ENCODE measurements at places on chromosomes 4 and X. TPM values are rescaled to one million over a fixed set of nuclear protein-coding genes. Genes with fewer than 3 reads are reported as not detected.

POU4F2 gene
- total RNA-seq: not detected

GRCh38 chr4:102439812-102440211 lies 61.3 kb upstream of the NFKB1 start:
- DNase-seq: peak; percentile 86

DNA sequence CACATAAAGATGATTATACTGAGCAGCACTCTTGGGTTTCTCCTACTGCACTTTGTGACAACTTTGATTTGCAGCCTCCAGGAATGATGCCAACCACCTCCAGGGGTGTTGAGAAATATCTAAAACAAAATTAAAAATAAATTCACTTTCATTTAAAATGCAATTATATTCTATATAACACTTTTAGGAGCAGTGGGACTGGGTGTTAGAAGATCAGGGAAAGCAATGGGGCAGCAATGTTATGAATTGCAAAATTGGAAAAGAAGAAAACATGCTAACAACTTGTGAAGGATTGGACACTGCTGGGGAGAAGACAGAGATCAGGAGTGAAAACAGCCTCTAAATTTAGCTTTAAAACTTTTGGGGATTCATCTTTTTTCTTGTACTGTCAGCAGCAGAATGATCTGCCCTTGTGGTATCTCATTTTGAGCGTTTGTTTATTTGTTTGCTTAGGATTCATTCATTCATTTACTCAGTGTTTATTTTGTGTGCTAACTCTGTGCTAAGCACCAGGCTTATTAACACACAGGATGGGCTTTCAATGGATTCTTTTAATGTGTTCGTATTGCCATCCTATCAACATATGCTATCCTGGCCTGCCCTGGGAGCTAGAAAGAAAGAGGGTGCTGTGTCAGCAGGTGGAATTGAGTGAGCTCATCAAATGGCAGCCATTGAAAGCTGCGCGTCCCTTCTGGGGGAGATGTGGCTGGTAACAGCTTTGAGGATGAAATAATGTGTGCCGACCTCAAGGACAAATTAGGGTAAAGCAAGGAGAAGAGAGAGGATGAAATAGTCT lies 96.5 kb downstream of the FRMPD4 start:
- peak; percentile 37 for DNase-seq

- DNase-seq: peak; percentile 40
These were observed 23.7 kb downstream of the EMCN start for GRCh38 chr4:100494166-100494565.

- DNase-seq: peak; percentile 39
These were observed 778 bp downstream of the CASP3 start for GRCh38 chr4:184648313-184649025.

DKK2 gene
- 0.82 TPM for total RNA-seq

- DNase-seq: peak; percentile 39
These were observed 22.3 kb upstream of the RNF150 start for GRCh38 chr4:141155586-141155985.

GRCh38 chr4:95142932-95143331 lies 385.2 kb downstream of the BMPR1B start:
- DNase-seq: no peak
